ENCODE measurements at places on chromosomes 11 and 22. TPM values are rescaled to one million over a fixed set of nuclear protein-coding genes. Genes with fewer than 3 reads are reported as not detected.

The PRODH gene
- 1.5 TPM for total RNA-seq

The CLNS1A gene
- total RNA-seq, result 91.8 TPM

The TENM4 gene
- not detected for total RNA-seq

The RBMXL2 gene
- not detected for total RNA-seq

The SLC37A4 gene
- 24.6 TPM for total RNA-seq

The TMEM126B gene
- 31.8 TPM for total RNA-seq
